ENCODE measurements at places on chromosomes 11 and 22.
A peak's percentile ranks its signal among the peaks of the same experiment; 100 is the strongest.

DNA sequence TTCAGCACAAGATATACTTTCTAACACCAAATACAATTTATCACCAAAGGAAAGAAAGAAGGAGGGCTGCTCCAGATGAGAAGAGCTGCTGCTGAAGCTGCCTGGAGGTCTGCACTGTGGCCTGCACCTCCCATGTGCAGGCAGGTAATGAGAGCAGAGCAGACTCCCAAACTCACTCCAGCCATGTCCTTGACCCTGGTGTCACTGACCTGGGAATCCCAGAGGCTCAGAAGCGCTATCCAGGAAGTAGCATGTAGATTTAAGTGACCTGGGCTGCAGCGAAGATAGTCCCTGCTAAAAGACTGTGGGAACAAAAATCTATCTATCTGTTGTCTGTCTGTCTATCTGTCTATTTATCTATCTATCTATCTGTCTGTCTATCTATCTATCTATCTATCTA, 816.3 kb downstream of the OPCML start:
- no peak for DNase-seq

DNA sequence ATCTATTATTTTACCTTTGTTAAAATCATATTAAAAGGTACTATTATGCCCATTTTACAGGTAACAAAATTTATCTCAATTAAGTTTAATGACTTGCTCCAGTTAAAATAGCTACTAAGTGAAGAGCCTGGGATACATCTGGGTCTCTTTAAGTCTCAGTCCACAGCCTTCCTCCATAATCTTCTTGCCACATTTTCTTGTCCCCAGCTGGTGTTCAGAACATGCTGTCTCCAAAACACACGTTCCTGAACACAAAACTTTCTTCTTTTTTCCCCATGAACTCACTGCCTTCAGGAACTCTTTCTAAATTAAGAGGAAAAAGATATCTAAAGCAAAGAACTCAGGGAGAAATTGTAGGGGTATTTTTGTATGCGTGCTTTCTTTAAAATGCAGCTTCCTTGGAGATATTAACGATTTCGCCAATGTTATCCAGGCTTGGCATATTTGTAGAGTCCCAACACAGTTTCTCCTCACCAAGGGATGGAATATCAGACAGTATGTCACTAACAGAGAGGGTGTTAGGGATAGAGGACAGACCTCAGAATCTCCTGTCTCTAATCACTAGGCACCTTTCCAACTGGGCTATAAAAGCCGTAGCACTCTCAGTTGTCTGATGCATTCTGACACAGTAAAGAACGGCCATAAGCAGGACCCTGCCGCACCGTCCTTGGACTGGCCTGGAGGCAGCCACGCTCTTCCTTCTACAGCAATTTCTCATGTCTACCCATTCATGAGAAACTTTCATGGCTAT, 232.8 kb upstream of the BLID start:
- no peak for DNase-seq

GRCh38 chr11:45165806-45166603, 19.6 kb downstream of the PRDM11 start:
- no peak for DNase-seq

DNA sequence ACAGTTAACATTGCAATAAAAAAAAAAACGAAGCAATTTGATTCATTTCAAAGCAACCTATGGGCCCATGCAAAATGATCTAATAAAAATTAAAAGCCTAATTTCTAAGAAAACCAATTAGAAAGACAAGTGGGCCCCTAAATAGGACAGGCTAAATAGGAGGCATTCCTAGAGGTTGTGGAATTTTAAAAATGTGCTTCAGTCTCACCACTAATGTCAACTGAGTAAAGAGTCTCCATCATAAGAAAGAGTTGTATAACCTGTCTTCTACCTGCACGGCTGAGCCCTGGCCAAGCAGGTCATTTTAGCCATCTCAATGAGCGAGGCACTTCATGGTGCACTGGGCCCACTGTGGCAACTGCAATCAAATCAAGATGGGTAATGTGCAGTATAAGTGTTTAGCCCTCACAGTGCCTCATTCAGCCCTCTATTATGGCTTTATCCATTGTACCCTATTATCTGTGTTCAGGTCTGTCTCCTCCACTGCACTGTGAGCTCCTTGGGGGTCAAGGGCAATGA, 76.4 kb downstream of the PRSS23 start:
- no peak for DNase-seq

DNA sequence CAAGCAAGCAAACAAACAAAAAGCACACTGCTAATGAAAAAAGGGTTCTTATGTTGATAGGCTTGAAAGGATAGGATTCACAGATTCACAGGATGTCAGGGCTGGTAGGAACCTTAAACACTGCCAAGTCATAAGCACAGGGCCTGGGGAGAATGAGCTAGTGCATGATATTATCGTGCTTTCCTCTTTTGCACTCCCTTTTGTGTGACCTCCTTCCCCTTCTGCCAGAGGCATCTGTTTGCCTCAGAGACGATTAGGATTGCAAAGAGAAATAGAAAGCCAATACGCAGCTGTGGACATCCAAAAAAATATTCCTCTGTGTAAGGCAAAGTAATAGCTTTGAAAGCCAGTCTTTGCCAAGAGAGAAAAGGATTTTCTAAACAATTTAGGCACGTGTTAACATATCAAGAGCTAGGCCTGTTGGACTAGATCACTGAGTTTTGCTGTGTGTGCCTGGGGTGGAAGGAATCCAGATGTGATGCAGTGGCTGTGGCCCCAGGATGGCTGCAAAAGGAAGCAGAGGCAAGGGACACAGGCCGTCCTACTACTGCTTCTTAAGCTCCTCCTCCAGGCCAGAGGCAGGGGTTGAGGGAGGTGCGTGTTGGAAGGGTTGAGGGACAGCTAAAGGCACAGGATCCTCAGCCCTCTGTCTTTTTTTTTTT, 30.6 kb downstream of the MCHR1 start:
- no peak for DNase-seq

DNA sequence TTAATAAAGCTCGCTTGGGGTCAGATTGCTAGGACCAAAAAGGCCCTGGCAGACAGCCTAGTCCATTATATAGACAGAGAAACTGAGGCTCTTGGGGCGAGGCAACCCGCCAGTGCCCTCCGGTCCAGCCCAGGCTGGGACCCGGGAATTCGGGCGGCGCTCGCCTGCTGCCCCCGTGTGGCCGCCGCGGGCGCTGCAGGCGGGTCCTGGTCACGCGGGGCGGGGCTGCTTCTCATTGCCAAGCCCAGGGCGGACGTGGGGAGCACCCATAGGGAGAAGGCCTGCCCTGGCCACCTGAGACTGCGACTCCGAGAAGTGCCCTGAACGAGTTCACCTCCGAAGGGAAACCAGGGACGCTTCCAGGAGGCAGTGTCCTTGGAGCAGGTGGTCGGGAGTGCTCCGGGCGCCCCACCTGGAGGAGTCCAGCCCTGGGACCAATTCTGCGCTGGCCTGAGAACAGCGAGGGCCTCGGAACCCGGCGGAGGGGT, 36.0 kb upstream of the CSNK1E start:
- peak; percentile 70 for DNase-seq
